GOT3 (cell line): ENCODE measurements at places on chromosomes 3 and 15.

DNA sequence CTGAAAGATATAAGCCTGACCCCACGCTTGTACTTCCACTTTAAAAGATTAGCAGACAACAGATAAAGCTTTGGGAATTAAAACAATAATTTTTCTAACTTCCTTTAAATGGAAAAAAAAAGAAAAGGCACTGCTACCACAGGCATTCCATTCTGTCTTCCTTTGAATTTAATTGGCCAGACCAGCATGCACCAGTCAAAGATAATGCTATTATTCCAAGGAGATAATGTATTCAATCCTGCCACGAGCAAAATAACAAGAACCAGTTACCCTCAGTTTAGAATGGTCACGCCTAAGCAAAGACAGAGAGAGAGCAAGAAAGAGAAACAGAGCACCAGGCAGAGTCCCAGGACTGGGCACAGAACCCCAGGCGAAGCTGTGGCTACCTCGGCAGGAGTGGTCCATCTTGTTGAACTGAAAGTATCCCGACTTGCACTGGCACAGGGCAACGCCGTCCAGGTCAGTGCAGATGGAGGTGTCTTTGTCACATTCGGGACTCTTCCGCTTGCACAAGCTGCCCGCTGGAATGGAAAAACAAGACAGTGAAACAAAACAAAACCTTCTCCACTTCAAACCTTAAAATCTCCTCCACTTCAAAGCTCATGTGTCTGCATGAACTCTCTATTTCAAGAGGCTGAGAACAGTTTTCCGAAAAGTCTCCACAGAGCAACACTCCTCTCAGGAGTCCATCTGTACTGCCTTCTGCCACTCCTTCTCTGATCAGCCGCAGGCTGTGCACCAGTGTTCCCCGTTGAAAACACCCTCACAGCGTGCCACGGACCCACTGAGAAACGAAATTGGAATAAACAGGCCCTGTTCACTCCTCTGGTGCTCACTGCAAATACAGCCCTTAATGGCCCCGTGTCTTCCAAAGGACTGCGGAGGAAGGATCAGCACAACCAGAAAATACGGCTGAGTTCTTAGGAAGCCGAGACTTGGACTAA lies 58.2 kb downstream of the HEG1 start:
- DNase-seq, result no peak

DNA sequence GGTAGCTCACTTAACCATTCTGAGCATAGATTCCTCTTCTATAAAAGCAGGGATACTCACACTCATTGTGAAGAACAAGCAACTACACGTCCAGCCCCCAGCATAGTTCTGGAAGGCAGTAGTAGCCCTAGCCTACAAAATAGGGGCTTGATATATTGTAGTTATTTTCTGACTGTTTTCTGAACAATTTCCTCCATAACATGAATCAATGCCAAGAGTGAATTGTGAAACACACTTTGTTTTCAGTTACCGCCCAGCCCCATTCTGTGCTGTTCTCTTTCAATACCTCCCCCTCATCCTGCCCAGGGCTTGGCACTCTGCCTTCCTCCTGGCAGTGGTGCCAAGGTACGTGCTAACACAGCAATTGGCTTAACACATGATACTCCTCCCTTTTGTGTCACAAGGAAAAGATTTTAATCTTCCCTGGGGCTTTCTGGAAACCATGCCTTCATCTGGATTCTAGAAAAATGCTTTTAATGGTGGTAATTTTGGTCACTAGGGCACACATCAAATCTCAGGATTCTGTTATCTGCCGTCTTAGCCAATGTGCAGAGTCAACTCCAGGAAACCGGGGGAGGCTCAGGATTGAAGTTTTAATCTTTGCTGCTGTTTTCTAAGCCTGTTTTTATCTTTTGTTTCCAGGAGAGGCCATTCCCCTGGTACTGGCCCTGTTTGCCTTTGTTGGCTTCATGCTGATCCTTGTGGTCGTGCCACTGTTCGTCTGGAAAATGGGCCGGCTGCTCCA lies 37.2 kb downstream of the IL20RB start:
- peak; percentile 78 for DNase-seq

- no peak for DNase-seq
These were observed 92.0 kb upstream of the VGLL3 start for GRCh38 chr3:87082796-87083440.

DNA sequence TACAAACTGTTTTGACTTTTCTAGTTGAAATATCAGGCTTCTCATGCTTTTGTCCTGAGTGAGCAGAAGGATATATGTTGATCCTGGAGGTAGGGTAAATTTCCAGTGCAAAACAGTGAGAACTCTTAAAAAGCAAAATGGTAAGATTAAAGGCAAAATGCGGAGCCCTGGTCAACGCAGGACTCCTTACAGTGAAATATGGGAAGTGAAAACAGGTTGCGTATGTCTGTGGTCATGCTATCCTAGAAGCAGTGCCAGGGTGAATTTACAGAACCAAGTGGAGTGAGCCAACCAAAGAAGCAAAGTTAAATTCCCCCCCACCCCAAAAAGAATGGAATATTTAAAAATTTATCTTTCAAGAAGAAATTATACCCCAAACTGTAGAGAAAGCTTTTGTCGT lies 256.4 kb downstream of the NR2F2 start:
- no peak for DNase-seq

GRCh38 chr3:42511201-42511600 lies 8.8 kb downstream of the VIPR1 start:
- no peak for DNase-seq

- DNase-seq, result no peak
These were observed 37.1 kb downstream of the SEC22C start for GRCh38 chr3:42544492-42545283.

GRCh38 chr15:93482731-93483130 lies 393.7 kb upstream of the RGMA start:
- DNase-seq, result no peak

- no peak for DNase-seq
These were observed 9.2 kb upstream of the PGPEP1L start for GRCh38 chr15:99016680-99017321.

- no peak for DNase-seq
These were observed 2.2 kb downstream of the IGF1R start for GRCh38 chr15:98650417-98651035.

- no peak for DNase-seq
These were observed 15.1 kb downstream of the KLHL24 start for GRCh38 chr3:183650554-183650953.

DNA sequence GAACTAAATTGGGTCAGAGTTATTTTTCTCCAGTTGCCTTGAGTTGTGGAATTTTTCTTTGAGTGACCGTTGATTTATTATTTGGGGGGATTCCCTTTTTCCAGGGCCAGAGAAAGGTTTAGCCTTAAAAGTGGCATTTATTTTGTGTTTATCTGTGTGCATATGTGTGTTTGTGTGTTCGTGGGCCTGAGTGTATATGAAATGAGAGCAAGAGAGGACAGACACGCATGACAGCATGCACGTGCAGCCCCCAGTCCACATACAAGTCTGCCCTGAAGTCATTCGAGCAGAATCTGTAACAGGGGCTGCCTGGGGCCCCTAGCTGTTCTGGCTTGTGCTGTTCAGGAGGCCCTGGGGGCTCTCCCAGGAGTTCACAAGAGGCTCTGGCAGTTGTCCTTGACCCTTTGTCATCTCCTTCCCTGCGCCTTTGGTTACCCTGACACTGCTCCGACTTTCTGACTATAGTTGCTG lies 18.3 kb upstream of the TRAK1 start:
- DNase-seq, result no peak

DNA sequence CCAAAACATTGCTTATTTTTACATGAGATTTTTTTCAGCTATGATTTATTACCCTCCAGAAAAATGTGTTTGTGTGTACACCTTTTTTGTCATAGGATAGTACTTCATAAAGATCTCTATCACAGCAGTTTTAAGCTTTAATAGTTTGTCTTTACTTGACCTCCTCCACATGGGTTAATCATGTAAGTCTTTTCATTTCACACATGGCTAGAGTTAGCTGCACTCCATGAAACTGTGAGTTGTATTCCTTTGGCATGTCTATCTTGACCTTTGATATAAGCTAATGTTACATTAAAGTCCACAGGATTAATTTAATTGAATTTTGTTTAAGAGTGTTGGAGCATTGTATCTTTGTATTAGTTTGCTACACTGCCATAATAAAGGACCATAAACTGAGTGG lies 217.1 kb downstream of the OTOL1 start:
- no peak for DNase-seq

GRCh38 chr15:63698692-63699091 lies 101.5 kb downstream of the FBXL22 start:
- DNase-seq, result no peak

GRCh38 chr15:49673861-49674260 lies 53.0 kb downstream of the DTWD1 start:
- no peak for DNase-seq

DNA sequence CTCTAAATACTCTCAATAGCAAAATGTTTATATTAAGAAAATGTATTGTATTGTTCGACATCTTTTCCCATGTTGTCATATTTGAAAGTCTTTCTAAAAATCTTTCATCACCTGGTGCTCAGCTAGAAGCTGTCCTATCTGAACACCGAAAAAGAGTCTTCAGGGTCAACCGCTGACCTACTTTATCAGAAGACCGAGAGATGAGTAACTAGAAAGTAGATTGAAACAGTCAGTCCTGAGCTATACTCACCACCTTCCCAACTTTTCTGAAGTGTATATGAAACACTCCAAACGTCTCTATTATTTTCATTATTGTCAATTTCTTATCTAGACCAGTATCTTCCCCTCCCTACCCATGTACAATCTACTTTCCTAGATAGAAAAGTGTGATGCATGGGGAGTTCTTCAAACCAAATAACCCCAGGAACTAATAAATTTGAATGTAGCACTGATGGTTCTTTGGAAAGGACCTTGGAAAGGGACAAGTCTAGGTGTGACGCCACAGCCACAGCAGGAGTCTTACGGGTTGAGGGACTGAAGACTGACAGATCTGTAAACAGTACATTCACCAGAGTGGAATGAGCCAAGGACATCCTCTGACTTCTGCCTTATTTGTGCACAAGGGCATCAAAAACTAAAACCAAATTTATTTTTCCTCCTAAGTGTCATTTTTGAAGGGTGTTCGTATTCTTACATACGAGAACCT lies 58.6 kb downstream of the TMOD3 start:
- DNase-seq, result no peak
